CD14-positive monocyte (primary cell): ENCODE measurements at places on chromosomes 3 and 15.

GRCh38 chr3:63662500-63662899 lies 10.0 kb downstream of the SNTN start:
- DNase-seq: no peak

DNA sequence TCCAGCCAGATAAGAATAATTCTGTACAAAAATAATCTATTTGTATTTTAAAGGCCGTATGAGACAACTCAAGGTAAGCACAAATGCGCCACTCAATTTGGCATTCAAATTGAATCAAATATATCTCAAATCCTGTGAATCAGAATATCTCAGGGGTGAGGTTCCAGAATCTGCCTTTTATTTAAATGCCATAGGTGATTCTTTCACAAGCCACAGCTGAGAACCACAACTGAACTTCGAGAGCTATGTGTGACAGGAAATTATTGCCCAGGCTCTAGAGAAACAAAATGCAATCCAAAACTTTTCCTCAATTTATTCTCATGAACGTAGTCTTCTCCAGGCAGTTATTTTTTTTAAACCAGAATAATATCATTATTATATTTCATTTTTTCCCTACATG lies 11.9 kb downstream of the ATP8B4 start:
- no peak for DNase-seq

GRCh38 chr3:55935241-55935640 lies 448.1 kb upstream of the WNT5A start:
- DNase-seq: no peak

DNA sequence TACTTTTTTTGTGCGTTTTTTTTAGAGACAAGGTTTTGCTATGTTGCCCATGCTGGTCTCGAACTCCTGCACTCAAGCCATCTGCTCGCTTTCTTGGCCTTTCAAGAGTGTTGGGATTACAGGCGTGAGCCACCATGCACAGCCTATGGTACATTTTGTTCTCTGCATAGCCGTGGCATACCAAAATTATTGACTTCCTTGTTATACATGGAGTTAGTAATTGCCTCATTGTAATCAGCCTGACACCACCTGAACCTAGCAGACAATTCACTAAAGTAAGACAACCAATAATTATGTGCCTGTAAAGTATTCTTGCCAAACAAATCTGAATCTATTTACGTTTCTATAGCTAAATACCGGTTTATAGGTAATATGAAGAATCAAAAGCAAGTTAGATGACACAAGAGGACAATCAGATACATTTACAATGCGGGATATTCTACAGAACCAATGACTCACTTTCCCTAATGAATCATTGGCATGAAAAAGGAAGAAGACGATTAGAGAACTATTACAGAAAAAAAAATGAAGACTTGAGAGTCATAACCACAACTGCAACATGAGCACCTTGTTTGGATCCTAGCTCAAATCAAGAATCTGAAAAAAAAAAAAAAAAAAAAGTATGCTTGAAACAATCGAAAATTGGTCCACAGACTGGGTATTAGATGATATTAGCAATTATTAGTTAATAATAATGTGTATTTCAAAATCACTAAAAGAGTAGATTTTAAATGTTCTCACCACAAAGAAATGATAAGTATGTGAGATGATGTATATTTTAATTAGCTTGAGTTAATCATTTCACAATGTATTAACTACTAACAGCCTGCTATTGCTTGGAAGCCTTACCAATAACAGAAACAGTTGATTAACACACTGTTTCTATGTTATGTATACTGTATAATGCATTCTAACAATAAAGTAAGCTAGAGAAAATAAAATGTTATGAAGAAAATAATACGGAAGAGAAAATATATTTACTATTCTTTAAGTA lies 7.1 kb downstream of the GUCA1C start:
- DNase-seq: no peak

DNA sequence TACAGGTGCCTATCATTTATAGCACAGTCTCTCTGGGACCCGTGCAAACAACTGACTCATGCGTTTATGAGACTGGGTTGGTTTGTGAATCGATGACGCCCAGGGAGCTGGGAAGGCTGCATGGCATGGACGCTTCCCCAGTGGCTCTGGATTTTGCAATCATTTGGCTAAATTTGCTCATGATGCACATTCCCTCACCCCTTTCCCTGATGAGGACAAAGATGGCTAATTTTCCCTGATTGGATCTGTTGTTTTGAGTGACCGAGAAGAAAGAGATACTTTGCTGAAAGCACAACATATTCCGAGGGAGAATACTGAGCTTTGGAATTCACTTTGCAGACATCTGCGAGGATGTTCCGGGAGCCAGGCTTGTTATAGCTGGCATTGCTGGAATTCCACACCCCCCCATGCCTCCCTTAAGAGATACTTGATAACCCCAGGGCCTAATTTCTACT lies 51.1 kb downstream of the CGNL1 start:
- no peak for DNase-seq

DNA sequence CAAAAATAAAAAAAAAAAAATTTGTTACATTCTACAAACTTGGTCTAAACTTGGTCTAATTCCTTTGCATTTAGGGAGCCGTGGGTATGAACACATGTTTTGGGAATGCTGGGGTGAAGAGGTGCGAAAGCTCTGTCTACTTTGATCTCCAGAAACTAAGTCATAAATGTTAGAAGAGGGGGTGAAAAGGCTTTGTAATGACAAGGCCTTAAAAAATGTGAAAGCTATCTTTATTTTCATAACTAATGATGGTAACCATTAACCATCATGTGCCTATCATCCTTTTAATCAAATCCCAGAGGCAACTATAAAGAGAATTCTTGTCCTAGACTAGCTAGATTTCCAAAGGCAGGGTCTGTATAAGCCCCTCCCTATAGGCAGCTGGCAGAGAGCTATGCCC lies 60.9 kb downstream of the PRICKLE2 start:
- DNase-seq: no peak

GRCh38 chr3:193508108-193508507 lies 46.6 kb downstream of the ATP13A4 start:
- no peak for DNase-seq

DNA sequence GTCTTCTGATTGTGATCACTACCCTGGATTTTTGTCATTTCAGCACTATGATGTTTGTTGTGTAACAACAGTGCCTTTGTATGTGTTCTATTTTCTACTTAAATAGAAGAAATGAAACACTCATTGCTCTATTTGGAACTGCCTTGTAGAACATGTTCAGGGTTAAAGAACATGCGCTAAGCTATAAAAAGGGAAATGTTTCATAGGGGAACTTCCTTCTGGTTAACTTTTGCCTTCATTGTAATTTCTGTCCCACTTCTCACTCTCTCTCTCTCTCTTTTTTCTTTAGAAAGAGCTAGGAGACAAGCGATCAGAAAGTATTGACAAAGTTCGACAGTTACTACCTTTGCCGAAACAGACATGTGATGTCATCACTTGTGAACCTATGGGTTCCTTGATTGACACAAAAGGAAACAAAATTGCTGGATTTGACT lies at the start of gene P2RY12:
Gene P2RY12, minus strand, starts transcription at position 13 of the 434 bp plus-strand sequence. CDS start 45,908 bp downstream, outside the sequence.
- peak; percentile 73 for DNase-seq

DNA sequence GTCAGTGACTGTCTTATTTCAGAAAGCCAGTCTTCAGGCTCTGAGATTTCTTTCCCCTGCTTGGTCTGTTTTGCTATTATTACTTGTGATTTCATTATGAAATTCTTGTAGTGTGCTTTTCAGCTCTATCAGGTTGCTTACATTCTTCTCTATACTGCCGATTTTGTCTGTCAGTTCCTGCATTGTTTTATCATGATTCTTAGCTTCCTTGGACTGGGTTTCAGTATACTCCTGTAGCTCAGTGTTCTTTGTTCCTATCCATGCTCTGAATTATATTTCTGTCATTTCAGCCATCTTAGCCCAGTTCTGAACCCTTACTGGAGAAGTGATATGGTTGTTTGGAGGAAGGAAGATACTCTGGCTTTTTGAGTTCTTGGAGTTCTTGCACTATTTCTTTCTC lies 40.5 kb downstream of the CEP63 start:
- no peak for DNase-seq

DNA sequence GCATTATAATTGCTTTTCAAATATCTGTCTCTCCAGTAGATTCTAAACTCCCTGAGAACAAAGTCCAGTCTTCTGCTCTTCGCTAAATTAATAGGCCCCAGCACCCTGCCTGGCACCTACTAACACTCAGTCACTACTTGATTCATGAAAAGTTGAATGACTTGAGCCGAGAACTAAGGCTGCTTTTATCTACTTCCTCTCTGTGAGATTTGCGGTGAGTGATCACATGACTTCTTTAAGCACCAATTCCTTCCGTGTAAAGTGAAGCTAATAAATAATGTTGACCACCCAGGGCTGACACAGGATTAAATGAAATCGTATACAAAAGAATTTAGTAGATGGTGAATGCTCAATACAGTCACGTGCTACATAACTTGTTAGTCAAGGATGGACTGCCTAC lies 44.6 kb upstream of the PGPEP1L start:
- DNase-seq: peak; percentile 16

DNA sequence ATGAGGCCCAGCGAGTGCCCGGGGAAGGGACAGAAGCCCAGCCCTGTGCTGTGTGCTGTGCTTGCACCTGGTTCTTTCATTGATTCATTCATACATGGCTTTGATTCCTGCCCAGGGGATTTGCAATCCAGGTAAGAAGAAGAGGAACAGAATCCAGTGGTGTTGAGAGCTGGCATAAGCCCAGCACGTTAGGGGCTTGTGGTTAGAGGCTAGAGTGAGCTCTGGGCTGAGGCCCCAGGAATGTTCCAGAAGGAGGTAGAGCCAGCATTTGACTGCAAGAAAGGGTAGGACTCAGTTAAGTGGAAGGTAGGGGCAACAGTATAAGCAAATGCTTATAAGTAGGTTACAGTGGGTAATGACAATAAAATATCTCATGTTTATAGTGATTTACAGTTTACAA lies 2.3 kb downstream of the VWA5B2 start:
- no peak for DNase-seq

- no peak for DNase-seq
These were observed 19.6 kb upstream of the NSMCE3 start for GRCh38 chr15:29289173-29289572.

DNA sequence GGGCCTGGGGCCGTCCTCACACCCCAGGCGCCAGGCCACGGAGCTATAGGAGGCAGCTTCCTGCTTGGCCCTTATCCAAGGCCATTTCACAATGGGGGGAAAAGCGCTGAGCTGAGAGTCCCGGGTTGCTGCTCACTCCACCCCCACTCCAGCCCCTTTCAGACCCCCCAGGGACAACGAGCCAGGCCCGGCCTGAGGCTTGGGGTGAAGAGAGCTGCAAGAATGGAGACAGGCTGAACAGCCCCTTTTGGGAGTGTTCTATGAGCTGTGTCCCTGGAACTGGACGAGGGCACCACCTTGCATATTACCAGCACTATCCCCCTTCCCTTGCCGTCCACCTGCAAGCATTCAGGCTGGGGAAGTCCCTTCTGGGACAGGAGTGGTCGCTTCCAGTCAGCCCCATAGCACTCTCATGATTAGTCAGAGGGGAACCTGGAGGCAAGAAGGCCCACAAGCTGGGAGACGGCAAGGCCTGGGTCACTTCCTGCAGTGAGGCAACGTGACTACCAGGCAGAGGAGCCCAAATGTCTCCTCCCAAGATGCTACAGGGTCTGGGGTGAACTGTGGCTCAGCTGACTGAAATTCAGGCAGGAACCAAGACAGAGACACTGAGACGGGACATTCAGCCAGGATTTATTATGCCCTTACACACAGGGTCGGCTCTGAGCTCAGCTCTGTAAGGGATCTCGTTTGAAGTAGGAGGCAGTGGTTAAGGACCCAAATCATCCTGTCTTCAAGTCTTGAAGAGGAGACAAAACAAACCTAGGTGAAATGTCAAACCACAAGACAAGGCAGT lies 8.6 kb upstream of the SRP14 start:
- peak; percentile 98 for DNase-seq

DNA sequence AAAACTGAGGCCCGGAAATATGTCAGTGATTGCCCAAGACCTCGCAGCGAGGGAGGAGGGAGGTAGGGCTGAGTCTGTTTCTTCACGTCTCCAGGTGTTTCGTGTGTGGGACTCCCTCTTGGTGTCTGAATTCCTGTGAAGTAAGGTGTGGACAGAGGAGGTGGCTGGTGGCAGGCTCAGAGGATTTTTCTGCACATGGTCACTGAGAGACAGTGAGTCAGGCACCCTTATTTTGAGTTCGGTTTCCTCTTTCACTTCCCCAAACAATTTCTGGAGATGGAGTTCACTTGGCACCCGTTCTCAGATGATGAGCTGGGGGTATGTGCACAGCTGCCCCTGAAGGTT lies 46.3 kb upstream of the VPS8 start:
- peak; percentile 79 for DNase-seq

DNA sequence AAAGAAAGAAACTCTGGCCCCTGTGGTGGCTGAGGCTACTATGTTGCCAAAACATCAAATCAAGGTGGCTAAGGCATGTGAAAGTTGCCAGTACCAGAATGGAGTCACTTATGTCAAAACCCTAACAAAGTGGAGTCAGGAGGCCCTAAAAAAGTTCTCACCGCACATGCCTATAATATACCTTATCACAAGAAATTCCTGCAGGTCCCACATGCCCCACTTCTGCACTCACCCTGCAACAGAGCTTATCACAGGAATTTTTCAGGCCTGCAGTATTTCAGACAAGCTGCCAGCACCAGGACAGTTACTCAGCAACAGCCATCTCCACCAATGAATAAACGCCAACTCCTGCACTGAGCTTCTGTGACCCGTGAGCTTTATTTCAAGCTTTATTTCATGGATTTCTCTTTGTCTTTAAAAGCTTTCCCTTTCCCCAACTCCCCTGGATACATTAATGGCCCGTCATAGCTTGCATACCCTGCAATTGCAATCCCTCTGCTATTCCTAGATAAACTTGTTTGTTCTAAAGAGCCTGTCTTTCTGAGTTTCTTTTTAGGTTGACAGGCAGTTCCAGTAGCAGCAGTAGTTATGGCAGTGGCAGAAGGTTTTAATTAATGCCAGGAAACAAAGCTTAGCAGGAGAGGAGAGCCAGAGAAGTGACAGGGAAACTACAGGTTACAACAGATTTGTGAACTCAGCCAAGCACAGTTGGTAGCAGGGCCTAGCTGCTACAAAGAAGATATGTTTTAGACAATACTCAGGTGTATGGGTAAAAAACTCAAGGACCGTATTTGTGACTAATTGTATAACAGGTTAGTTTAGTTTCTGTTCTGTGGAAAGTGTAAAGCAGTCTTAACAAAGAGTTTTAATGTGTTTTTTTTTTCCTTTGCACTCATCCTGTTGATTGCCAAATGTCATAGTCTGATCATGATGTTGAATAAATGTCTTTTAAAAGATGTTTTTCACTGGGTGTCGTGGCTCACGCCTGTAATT lies 15.9 kb upstream of the TMEM42 start:
- DNase-seq: no peak

DNA sequence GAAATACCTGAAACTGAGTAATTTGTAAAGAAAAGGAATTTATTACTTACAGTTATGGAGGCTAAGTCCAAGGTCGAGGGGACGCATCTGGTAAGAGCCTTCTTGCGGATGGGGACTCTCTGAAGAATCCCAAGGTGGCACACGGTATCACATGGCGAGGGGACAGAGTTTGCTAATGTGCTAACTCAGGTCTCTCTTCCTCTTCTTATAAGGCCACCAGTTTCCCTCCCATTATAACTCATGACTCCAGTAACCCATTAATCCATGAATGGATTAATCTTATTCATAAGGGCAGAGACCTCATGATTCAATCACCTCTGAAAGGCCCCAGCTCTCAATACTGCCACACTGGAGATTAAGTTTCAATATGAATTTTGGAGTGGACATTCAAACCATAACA lies 15.7 kb downstream of the ZBED2 start:
- DNase-seq: no peak
